Kidney (tissue), 22 donors: ENCODE measurements at places on chromosomes 7 and 10. TPM values are rescaled to one million over a fixed set of nuclear protein-coding genes. Genes with fewer than 3 reads are reported as not detected.

DNA sequence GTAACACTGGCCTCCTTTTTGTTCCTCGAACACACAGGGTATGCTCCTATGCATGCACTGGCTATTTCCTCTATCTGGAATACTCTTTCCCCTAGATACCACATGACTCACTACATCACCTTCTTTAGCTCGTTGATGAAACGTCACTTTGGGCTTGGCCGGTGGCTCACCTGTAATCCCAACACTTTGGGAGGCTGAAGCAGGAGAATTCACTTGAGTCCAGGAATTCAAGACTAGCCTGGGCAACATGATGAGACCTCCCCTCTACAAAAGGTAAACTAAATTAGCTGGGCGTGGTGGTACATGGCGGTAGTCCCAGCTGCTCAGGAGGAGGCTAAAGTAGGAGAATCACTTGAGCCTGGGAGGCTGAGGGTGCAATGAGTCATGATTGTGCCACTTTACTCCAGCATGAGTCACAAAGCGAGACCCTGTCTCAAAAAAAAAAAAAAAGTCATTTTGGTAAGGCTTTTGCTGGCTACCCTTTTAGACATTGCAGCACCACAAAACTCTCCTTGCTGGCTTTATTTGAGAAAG is 14.5 kb downstream of the ANKIB1 start:
- DNase-seq: no peak

GRCh38 chr10:12262278-12262981 is 66.4 kb downstream of the CDC123 start:
- no peak for DNase-seq

GRCh38 chr7:38060637-38061036 is 117.4 kb upstream of the STARD3NL start:
- DNase-seq: no peak

DNA sequence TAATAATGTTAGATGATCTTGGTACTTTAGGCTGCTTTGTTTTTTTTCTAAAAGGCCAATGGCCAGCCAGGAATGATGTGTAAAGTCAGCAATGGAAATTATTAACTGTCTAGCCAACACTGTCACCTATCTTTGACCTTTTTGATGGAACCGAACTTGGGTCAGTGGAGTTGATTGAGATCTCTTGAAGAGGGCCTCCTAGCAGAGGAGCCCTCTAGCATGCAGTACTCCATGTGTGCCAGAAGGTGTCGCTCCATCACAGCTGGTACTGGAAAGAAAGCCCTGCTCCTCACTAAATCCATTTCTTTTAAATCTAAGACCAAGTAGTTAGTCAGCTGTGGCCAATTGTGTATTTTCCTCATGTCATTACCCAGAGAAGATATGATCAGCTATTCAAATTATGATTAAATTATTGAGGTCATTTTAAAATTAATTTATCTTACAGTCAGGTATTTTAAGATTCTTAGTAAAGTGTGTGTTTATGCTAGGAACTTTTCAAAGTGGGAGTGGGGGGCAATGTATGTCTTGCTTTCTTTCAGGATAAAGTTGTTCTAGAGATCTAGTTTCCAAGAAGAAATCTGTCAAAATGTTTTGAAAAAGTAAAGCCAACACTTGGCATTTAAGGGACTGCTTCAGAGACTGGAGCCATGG is 33.1 kb upstream of the CROT start:
- peak; percentile 60 for DNase-seq

DNA sequence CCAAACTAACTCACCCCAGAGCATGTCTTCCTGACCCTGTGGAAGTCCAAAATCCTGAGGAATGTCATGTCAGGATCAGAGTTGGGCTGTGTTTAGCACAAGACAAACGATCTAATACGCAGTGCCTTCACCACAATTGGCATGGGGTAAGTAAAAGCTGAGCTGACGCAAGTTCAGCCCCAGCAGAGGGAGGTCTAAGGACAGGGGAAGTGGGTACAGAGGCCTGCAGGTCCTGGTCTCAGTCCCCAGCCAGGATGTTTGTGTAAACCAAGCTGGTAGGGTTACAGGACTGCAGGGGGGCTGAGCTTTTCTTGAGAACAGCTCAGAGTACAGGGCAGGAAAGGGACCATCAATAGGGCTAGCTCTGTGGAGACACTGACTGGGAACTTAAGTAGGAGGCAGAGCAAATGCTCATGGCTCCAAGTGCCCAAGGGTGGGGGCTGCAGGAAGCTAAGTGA is 5.3 kb upstream of the KCNIP2 start:
- DNase-seq: no peak

DNA sequence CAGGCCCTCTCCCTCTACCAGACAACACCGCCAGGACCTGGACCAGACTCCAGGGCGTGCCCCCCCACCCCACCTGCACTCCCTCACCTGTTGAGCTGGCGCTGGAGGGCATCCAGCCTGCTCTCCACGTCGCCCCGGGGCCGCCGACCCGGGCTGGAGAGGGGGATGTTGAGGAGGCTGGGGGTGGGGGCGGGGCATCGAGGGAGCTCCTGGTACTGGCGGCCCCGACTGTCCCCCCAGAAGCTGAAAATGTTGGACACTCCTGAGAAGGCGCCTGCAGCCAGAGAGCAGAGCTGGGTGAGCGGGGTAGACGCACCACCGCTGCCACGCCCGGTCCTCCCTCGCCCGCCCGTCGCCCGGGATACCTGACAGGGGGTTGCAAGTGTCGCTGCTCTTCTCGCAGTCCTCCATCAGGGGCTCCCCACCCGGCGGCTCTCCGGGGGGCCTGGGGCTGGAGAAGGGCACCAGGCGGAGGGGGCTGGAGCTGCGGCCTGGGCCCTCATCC is 30.8 kb downstream of the KCNH2 start:
- DNase-seq: no peak

DNA sequence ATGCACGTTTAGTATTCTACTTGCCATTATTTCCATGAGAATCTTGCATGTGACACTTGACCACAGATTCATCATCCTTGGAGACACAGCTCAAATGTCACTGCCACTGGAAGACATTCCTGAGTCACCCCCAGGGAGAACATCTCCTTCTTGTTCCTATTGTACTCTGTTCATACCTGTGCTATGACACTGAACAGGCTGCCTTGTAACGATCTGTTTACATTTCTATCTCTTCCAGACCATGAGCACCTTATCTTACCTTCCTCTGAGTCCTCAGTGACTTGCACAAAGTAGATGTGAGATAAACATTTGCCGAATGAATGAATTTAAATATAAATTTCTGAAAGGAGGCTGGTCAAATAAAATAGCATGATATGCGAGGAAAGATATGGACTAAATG is 331.9 kb upstream of the LRRN3 start:
- DNase-seq: no peak

DNA sequence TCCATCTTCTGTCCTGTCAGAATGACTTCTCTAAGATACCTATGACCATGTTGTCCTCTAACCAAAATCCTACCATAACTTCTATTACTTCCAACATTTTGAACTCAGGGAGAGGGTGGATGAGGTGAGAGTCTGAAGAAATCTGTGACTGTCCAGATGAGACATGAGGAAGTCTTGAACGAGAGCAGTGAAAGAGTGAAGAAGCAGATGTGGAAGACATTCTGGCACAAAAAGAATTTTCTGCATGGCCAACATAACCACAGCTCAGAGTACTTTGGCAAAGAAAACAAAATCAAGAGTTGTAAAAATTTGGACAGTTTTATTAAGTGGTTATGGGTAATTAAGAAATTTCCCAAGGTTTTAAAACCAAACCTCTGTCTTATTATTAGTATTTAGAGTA is 141.6 kb downstream of the CPEB3 start:
- DNase-seq: no peak

DNA sequence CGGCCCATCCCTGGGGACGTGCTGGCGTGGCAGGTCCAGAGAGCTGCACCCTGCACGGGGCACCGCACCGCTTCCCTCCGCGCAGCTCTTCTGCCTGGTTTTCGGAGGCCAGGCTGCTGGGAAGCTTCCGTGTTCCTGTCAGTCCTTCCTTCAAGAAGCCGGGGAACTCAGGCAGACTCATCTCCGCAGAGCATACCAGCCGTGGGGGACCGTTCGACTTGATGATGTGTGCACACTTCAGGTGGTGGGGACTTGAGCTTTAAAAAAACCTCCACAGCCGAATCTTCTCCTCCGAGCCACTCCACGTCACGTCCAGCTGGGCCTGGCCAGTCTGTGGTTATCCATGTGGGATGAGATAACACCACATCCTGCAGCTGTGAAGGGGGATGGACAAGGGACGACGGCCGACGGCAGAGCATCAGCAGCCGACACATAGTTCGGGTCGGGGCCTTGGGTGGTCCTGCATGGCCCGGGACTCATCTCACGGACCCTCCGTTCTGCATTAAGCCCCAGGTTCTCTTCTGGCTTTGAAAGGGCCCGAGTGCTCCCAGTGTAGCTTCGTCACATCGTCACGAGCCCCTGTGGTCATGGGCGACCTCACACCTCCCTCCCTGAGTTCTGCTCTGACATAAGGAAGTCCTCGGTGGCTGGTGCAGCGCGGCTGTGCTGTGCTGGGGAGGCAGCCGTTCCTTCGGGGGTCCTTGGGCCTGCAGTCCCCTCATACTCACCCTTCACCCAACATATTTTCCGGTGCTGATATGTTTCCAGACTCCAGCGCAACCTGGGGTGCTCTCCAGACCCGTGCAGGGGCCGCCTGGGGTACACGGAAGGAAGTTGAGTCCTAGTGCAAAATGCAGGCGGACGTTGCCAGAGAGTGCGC is 4.5 kb upstream of the BHLHA15 start:
- DNase-seq: no peak

DNA sequence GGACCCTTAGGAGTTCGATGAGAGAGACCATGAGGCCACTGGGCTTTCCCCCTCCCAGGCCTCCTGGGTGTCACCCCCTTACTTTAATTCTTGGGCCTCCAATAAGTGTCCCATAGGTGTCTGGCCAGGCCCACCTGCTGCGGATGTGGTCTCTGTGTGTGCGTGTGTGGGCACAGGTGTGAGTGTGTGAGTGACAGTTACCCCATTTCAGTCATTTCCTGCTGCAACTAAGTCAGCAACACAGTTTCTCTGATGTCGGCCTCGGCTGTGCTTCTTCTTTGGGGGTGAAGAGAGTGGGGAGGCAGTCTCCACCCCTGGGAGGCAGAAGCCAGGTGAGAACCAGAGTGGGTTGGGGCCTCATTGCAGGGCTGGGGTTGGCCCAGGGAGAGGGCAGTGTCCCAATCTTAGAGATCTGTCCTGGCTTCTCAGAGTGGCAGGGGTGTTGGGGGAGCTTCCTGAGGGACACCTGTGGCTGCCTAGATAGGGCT is 1.5 kb downstream of the PVRIG start:
- DNase-seq: peak; percentile 75

- no peak for DNase-seq
These were observed 103.5 kb downstream of the TBXAS1 start for GRCh38 chr7:139932531-139932930.

- DNase-seq: peak; percentile 29
These were observed 194.4 kb downstream of the MYOF start for GRCh38 chr10:93287775-93288174.

DNA sequence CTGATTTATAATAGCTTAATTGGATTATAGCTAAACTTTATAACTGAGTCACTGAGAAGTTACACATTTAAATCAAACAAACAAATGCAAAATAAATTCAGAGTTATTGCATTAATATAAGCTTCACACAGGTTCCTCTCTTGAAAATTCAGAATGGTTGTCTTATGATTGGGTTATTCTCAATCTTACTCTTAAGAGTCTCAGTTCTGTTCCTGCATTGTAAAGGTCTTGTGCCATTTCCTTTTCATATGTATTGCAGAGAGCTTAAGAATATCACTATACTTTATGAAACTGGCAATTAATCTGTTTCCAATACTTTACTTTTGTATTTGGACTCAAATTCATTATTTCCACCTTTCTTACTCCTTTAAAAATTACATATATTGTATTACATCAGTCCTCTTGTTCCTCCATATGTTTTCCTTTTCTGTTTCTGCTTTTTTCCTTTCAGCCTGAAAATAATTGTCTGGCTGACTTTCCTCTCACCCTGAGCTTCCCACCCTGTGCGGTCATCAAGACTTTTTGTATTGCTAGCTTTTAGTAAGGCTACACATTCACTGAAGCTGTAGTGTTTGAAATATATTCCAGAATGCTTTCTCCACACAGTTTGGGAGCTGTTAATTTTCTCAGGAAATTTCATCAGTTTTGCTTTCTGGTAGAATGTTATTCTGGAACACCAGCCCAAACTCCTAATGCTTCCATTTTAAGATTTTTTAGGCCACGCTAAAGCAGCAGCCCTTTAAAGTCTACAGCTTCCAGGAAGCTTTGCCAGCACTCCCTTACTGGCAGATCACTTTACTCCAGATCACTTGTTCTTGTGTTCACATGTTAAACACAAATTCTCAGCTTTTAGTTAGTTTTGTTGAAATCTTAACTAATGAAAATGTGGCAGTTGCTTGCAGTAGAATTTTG is 139.4 kb downstream of the KCND2 start:
- no peak for DNase-seq

DNA sequence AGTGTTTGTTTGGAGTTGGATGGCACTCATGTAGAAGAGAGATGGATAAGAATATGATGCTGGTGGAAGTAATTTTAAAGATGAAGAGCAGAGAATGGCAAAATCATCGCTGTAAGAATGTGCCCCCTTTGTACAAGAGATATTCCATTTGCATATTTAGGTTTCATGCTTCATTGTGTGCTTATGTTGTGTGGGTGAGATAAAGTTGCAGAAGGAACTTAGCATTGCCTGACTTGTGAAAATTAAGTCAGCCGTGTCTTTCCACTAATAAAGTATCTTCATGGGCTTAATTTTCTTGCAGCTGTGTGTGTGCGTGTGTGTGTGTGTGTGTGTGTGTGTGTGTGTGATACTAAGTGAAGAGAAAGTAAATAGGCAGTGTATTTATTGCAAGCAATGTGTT is 381.9 kb downstream of the OTUD1 start:
- DNase-seq: peak; percentile 33

DNA sequence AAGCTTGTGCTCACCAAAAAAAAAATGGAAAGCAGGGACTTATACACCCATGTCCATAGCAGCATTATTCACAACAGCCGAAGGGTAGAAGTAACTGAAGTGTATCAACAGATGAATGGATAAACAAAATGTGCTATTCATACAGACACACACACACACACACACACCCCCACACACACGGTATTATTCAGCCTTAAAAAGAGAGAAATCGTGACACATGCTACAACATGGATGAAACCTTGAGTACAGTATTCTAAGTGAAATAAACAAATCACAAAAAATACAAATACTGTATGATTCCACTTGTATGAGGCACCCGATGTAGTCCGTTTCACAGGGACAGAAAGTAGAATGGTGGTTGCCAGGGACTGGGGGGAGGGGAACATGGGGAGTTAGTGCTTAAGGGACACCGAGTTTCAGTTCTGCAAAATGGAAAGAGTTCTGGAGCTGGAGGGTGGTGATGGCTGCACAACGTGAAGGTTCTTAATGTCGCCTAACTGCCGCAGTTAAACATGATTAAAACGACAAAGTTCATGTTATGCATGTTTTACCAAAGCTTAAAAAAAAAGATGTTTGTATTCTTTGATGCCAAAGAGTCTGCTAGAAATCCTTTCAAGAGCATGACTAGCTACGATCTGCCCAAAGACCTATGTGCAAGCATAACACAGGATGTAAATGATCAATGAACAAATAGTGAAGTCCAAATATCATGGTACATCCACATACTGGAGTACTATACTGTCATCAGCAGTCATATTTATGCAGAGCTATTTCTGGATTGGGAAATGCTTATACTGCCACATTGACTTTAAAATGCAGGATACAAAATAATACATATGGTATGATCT is 7.2 kb downstream of the TNS3 start:
- DNase-seq: no peak

Gene TEX47
- polyA plus RNA-seq: not detected

Gene VENTX
- polyA plus RNA-seq: 0.39 TPM

Gene GET4
- 80.8 TPM for polyA plus RNA-seq

Gene CDHR1
- 0.47 TPM for polyA plus RNA-seq

Gene ACSM6
- polyA plus RNA-seq: 0.34 TPM

Gene HTRA1
- polyA plus RNA-seq: 345 TPM
